ENCODE measurements at places on chromosomes 5 and 9.

DNA sequence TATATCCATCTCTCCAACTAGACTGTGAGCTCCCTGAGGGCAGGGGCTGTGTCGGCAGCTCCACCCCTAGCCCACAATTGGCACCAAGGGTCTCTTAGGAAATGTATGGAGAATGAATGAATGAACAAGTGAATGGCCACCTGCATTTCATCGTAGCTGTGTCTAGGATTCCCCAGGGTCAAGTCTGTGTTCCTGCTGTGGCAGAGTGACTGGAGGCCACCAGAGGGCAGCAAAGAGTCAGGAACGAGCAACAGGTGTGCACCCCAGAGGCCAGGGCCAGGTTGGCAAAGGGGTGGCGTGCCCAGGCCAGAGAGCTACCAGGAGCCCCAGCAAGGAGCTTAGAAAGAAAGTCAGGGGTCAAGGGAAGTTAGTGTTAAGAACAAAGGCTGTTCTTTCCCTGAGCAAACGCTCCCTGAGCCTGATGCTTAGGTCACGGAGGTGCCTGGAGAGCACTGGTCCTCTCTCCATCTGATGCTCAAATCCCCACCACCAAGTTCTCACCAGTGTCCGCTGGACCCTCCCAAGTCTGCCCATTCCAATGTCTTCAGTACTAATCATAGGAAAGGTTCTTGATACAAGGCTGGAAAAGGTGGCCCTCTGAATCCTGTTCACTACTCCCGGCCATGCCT is 160.7 kb downstream of the PAX5 start:
- DNase-seq: peak; percentile 21

GRCh38 chr9:95213117-95213516 is 104.4 kb downstream of the FANCC start:
- no peak for DNase-seq

GRCh38 chr9:14131356-14132088 is 182.4 kb downstream of the NFIB start:
- no peak for DNase-seq

DNA sequence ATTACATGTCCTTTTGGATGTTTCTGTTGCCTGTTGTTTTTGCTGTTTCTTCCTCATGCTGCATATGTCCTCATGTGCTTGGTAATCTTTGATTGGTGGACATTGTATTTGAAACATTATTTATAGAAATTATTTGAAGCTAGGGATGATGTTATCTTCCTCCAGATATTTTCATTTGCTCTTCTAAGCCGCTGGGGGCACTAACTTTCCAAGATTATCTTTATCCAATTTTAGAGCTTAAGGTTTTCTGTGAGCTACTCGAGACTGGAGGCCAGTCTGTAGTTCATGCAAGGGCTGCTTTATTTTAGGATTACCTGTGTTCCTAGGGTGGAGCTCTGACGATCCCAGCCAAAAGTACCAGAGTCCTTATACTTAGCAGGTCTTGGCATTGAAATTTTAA is 40.9 kb downstream of the STX17 start:
- no peak for DNase-seq

GRCh38 chr9:126705767-126706697 is 92.3 kb downstream of the LMX1B start:
- no peak for DNase-seq

DNA sequence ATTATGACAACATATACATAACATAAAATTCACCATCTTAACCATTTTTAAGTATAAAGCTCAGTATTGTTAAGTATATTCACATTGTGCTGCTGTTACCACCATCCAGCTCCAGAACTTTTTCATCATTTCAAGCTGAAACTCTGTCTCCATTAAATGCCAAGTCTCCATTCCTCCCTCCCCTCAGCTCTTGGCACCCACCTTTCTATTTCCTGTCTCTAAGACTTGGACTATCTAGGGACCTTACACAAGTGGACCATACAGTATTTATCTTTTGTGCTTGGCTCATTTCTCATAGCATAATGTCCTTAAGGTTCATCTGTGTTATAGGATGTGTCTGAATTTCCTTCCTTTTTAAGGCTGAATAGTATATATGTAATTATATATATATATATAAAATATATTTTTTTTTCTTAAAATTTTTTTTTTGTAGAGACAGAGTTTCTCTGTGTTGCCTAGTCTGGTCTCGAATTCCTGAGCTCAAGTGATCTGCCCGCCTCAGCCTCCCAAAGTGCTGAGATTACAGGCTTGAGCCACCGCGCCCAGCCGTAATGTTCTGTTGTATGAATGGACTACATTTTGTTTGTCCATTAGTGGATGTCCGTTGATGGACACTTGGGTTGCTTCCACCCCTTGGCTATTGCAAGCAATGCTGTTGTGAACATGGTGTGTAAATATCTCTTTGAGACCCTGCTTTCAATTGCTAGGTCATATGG is 72.3 kb downstream of the EHMT1 start:
- no peak for DNase-seq

Data from NCI-H526 treated with DMSO at 0.1 percent for 48 hours (cell line).